Activated CD8-positive, alpha-beta memory T cell treated with anti-CD3 and anti-CD28 coated beads for 1 hour (primary cell): ENCODE measurements at places on chromosomes 16 and 17.

DNA sequence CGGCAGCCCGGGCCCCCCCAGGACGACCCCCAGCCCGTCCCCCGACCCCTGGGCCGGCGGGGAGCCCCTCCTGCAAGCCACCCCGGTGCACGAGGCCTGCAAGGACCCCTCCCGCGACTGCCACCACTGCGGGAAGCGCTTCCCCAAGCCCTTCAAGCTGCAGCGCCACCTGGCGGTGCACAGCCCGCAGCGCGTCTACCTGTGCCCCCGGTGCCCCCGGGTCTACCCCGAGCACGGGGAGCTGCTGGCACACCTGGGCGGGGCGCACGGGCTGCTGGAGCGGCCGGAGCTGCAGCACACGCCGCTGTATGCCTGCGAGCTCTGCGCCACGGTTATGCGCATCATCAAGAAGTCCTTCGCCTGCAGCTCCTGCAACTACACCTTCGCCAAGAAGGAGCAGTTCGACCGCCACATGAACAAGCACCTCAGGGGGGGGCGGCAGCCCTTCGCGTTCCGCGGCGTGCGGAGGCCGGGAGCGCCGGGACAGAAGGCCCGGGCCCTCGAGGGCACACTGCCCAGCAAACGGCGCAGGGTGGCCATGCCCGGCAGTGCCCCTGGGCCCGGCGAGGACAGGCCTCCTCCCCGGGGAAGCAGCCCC is 15.6 kb upstream of the ZFPM1 start:
- DNase-seq: no peak

DNA sequence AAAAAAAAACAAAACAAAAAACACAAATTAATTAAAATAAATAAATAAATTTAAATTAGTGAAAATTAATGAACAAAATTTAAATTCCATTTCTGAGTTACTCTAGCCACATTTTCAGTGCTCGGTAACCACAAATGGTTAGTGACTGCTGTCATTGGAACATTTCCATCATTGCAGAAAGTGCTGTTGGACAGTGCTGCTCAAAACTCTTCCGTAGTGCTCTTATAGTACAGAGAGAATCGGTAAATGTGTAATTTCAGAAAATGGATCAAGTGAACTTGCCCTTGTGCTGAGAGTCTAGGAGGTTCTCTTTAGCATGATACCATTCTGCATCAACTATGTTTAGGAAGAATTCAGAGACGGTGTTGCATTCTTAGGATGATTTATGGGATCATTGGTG is 23.7 kb downstream of the ZNRF1 start:
- DNase-seq: no peak

GRCh38 chr17:37098910-37099664 is 150.3 kb downstream of the AATF start:
- no peak for DNase-seq

- no peak for DNase-seq
These were observed 7.2 kb downstream of the NUBP1 start for GRCh38 chr16:10750793-10751192.

- DNase-seq: no peak
These were observed at the start of gene PER1 for GRCh38 chr17:8152112-8152775. Gene PER1 (minus strand): TSS chr17:8152404. CDS start chr17:8150706, 1,698 bp downstream.

DNA sequence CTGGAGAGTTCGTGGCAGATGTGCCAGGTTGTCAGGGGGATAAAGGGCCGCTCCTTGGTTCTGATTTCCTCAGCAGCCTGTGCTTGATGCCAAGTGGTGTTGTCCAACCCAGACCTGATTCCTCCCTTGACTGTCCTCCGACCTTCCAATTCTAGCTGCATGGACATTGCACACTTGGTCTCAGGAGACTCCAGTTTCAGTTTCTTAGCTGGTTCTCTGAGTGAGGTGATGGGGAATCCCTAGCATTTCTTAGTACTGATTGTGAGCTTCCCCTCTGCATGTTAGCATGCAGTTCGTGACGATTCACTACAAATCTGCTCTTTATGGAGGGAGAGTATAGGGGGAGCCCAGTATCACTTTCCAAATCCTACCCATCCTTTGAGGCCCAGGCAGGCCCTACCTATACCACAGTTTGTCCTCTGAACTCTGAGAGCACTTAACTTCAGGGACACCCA is 12.4 kb upstream of the CCR7 start:
- DNase-seq: no peak

DNA sequence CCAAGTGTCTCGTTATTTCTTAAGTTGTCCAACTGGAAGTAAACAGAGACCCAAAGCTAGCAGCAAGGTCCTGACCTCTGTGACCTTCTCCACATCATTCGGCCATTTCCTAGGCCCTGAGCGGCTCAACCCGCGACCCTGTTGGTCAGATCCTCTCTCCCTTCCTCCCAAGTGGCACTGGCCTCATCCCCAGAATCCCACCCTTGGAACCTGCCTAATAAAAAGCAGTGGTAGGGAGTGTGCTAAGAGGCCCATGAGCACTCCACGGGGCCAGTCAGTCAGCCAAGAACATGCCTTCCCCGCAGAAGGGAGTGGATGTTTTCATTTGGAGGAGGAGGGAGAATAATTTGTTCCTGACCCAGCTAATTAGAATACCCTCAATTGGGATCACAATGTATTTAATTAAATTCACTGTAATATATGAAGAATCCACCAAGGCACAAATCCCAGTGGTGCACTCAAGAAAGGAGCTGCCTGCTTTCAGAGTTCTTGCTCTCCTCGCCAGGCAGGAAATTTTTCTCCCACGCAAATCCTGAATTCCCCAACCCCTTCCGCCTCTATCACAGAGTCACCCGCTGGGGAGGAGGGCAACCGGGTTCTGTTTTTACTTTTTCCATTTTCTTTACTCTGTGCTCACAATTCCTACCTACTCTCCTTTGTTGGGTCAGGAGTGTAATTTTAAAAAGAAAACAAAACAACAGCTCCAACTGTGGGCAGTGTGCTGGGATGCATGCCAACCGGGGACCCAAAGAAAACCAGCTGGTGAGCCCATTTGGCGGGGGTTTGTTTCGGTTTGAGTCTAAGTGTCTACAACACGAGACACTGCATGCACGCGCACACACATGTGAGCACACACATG is 153.4 kb downstream of the ZFHX3 start:
- no peak for DNase-seq

- no peak for DNase-seq
These were observed 26.9 kb downstream of the RGS9 start for GRCh38 chr17:65163990-65164495.
